PC-3 (cell line): ENCODE measurements at places on chromosomes 2 and 18. TPM values are rescaled to one million over a fixed set of nuclear protein-coding genes. Genes with fewer than 3 reads are reported as not detected.
A peak's percentile ranks its signal among the peaks of the same experiment; 100 is the strongest.

PROKR1 gene
- 0.12 and 0.26 TPM in 2 replicates for total RNA-seq

FBXO48 gene
- 0.52 and 0.91 TPM in 2 replicates for total RNA-seq

HOXD13 gene
- 0.36 and 0.46 TPM in 2 replicates for total RNA-seq

RESP18 gene
- not detected in 2 replicates for total RNA-seq

GDF7 gene
- 0.04 TPM in 1 of 2 replicates, not detected in the other for total RNA-seq

GPAT2 gene
- total RNA-seq, result not detected in 2 replicates

TNFRSF11A gene
- 25.9 and 26.5 TPM in 2 replicates for total RNA-seq

ABCG5 gene
- total RNA-seq, result not detected in 2 replicates

FAP gene
- not detected in 2 replicates for total RNA-seq

TMEM169 gene
- not detected in 2 replicates for total RNA-seq

OR6B2 gene
- total RNA-seq, result not detected in 2 replicates

EPG5 gene
- total RNA-seq, result 7.1 and 16.2 TPM in 2 replicates

DUSP2 gene
- total RNA-seq, result 6.9 and 16.7 TPM in 2 replicates

PRSS56 gene
- total RNA-seq, result not detected in 2 replicates

SKOR2 gene
- not detected in 2 replicates for total RNA-seq

DNA sequence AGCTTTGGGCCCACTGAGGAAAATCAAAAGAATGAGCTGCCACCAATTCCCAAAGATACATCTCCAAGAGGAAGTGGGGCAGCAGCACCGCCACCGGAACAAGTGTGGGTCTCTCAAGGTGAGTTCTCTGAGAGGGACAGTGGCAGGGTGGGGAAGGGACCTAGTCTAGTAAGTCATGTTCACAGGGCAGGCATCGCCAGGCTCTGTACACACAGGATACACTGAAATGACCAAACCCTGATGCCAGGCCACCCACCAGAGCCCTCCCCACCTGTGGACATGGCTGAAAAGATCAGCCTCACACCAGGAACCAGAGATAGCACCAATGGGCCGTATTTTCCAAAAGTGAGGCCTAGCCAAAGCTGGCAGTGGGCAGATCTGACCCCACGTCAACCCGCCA lies 108.2 kb upstream of the SMAD2 start:
- no peak for DNase-seq

- no peak for DNase-seq
These were observed 22.4 kb downstream of the PTPN2 start for GRCh38 chr18:12861637-12862036.

GRCh38 chr18:76385681-76385975 lies 109.4 kb downstream of the ZNF516 start:
- DNase-seq, result no peak

DNA sequence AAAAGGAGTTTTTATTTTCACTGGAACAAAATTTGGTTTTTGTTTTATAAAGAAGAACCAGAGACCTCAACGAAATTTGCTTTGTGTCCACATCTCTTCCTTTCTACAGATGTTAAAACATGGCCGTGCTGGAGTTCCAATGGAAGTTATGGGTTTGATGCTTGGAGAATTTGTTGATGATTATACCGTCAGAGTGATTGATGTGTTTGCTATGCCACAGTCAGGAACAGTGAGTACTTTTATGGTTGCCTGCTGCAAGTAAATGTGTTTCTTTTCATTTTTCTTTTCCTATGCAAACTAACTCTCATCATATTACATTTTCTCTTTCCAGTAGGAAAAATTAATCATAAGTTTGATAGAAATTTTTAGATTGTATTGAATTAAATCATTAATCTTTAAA lies 48.4 kb upstream of the TBR1 start:
- DNase-seq, result no peak

GRCh38 chr2:134087371-134087921 lies 166.4 kb upstream of the MGAT5 start:
- DNase-seq, result no peak

GRCh38 chr18:12944709-12945108 lies 3.1 kb upstream of the SEH1L start:
- DNase-seq, result no peak

DNA sequence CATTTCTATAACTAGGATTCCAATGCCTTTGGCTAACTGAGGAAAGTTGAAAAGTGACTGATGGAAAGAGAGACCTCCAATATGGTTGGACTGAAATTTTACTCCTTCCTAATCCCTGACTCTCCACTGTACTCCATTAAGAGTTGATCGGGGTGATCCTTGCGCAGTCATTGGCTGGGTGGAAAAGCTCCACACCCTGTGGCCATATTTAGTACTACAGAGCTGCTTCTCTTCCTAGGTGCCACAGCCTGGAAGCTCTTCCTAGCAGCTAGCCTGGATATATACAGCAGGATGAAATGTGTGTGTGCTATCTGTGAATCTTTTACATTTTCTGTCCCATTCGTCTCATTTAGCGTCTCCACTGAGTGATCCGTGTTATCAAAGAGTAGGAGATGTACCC lies 71.2 kb downstream of the MEP1B start:
- DNase-seq, result no peak

- no peak for DNase-seq
These were observed 25.3 kb downstream of the SCG2 start for GRCh38 chr2:223576873-223577272.

GRCh38 chr2:197804758-197805714 lies 643 bp downstream of the PLCL1 start:
- no peak for DNase-seq

- peak; percentile 12 for DNase-seq
These were observed 221.1 kb downstream of the C1D start for GRCh38 chr2:67841711-67842110.

DNA sequence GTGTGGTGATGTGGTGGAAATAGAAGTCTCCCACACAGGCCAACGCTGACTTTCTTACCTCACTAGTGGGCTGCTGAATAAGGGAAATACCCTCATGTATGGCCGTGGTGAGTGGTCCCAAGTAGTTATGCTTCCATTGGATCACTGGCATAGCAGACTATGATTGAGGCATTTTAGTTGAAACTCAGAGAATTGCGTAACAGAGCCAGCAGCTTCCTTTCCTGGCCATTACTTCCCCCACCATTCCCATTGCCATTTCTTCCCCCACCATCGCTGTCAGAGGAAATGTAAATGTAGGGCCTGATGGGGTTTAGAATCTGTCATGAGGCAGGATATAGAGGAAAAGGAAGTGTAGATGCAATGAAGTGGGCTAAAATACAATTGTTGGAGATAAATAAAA lies 209.5 kb downstream of the KCNH7 start:
- no peak for DNase-seq

DNA sequence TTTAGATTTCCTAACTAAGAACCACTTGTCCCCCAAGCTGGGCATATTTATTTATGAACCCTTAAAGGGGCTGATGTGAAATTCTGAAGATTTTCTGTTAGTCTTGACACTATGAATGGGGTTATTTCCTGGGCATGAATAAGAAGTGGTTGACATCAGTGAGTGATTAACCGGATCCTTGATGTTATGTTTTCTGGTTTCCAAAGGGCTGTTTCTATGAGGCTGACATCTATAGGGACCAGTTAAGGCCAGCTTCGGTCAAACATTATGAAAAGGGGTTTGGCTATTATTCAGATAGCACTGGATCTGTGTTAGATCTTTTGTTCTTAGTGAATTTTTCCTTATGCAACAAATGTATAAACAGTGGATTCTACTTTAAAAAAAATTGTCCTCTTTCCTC lies 443.7 kb upstream of the SPRED2 start:
- no peak for DNase-seq

DNA sequence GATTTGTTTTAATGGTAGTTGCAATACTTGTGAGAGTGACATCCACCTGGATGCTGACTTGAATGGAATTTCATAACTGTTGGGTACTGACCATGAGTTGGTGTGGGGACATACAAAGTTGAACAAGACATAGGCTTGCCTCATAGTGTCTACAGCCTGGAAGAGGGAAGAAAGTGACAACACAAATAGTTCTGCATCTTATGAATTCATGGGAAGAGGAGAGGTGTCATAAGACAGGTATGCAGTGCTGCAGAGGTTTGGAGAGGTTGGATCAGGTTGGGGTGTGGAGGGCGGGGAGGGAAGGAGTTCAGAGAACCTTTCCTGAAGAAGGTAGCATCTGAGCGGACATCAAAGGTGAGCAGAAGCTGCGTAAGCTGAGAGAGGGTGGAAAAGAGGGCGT lies 44.0 kb downstream of the HRH4 start:
- DNase-seq, result no peak

DNA sequence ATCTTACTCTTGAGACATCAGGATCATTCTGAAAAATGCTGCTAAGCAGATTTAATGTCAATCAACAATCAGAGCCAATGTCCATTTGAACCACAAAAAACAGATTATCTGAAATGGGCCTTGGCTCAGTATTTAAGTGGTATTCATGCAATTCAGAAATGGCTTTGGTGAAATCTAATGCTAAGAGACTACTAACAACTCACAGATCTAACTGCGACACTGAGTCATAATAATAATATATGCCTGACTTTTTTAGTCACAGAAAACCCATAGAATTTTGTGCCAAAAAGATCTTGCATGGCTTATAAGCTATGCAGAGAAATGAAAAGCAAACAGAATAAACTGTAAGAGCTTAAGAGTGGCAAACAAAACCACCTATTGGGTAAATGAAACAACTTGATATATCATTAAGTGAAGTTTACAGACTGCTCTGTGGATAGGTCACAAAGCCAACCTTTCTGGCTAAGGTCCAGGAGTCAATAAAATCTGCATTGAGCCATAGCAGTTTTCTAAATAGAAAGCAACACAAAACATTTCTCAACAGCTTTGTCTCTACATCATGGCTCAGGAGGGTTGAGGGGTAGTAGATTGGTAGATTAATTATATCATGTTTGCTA lies 234.3 kb downstream of the LRATD1 start:
- DNase-seq, result peak; percentile 79

- no peak for DNase-seq
These were observed 22.9 kb downstream of the ATOH8 start for GRCh38 chr2:85776672-85777071.

DNA sequence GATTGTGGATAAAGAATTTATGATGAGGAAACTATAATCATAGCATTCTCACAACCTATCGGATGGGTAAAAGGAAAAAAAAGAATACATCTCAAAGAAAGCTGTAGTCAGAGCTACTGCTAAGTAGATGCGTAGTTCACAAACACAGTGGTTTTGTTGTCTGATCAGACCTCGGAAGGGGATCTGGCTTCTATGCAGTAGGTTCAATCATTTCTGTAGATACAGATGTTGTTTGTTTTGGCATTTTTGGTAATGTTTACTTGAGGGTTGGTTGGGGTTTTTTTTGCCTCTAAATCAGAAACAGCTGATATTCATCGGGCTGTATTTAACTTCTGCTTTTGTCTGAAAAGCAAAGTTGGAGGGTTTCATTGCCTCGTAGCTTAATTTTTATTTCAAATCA lies 42.1 kb downstream of the NPAS2 start:
- DNase-seq, result no peak

DNA sequence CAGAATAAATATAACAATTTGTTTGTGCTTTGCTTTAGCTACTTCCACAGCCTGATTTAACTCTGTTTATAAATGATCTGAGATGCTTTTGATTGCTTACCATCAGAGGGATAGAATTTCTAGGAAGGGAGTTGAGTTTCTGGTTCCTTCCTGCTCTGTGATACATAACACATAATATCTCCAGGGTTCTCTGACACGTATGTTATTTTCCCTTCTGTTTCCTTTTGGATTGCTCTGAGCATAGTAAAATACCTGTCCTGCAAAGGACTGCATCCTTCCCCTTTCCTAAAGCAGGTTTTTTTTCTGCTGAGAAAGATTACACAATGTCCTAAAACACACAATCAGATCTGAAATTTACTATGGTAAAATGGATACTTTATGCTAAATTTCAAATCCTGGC lies 76.1 kb downstream of the CABYR start:
- peak; percentile 53 for DNase-seq

GRCh38 chr2:54909001-54909400 lies 141.2 kb downstream of the RTN4 start:
- DNase-seq, result no peak

DNA sequence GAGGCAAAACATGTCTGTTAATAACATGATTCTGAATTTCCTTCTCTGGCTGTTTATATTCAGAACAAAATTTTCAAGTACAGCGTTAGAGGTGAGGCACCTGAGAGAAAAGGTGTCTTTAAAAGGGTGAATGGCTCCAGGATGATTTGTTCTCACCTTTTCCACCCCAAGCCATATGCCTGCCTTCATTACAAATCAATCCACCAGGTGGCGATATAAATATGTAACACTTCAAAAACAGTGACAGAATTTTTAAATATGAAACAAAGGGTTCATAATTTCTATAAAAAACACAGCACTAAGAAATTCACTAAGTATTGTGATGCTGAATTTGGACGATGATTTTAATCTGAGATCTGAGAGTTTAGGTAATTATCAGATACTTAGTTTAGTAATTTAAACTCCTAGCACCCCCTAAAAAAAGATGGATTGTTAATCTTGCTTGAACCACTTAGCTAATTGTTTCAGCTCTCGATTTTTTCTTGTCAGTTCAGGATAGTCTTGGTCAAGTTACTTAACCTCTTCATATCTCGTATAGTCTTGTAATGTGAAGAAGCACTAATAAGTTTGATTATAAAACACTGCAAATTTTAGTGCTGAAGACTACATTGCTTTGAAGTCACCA lies 528.8 kb downstream of the CPS1 start:
- DNase-seq, result peak; percentile 81

GRCh38 chr2:46471-47345 lies at the start of gene FAM110C:
Gene FAM110C, minus strand, starts transcription at chr2:46505. Its CDS starts 120 bp downstream, at chr2:46385.
- peak; percentile 74 for DNase-seq

DNA sequence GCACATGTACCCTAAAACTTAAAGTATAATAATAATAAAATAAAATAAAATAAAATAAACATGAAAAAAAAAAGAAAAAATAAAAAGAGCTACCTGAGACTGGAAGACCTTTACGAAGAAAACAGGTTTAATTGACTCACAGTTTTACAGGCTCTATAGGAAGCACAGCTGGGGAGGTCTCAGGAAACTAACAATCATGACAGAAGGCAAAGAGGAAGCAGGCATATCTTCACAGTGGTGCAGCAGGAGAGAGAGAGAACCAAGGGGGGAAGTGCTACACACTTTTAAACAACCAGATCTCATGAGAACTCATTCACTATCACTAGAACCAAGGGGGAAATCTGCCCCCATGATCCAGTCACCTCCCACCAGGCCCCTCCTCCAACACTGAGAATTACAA lies 379.3 kb upstream of the VWC2L start:
- DNase-seq, result no peak

- DNase-seq, result no peak
These were observed 287.6 kb downstream of the SETBP1 start for GRCh38 chr18:44968336-44968735.

DNA sequence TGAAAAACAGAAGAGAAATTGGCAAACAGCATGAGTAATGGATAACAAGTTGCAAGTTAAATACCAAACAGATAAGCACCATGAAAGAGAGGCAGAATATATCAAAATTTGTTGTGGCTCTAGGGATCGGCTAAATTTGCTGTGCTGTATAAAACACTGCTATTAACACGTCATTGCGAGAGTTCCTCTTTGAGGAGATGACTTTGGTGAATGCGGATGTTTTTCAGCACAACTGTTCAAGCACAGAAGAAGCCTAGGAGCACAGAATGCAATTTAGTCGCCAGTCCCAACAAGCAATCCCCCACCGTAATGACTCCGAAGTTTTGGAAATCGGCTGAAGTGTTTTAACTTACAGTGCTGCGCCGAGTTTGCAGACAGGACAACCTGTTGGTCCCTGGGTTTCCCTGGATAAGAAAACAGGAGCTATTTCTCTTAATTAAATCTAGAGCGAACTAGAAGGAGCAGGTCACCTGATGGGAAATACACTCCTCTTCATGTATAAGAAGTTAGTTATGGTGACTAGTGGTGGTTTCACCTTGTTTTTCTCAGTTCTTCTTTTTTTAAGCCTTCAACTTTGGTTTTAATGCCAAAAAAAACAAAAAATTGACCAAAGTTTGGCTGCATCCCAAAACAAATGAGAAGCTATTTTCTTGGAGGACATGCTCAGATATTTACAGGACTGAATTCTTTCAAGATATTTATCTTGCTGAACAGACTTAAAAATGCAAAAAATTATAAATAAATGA lies 454.1 kb upstream of the SALL3 start:
- DNase-seq, result no peak
